PC-3 (cell line): ENCODE measurements at places on chromosomes 4 and X. TPM values are rescaled to one million over a fixed set of nuclear protein-coding genes. Genes with fewer than 3 reads are reported as not detected.

IL2 gene
- total RNA-seq = not detected in 2 replicates

TRPC3 gene
- not detected in 2 replicates for total RNA-seq

IRAK1 gene
- 366 and 427 TPM in 2 replicates for total RNA-seq

CPLX1 gene
- 0.87 and 2.6 TPM in 2 replicates for total RNA-seq

UGT2B15 gene
- not detected in 2 replicates for total RNA-seq

- no peak overlapping the region for H3K27ac ChIP-seq
- no peaks in the 10 kb centered on the region for H3K36me3 ChIP-seq
- no peaks in the 10 kb centered on the region for H3K4me1 ChIP-seq
- no peak overlapping the region for H3K4me3 ChIP-seq
- no peaks in the 10 kb centered on the region for H3K27me3 ChIP-seq
Observed at GRCh38 chr4:107736924-107737448, 17.0 kb upstream of the PAPSS1 start.

GRCh38 chr4:49063670-49064069, 77.6 kb downstream of the CWH43 start:
- H3K27me3 ChIP-seq = no peaks in the 10 kb centered on the region
- DNase-seq = no peak
- H3K27ac ChIP-seq = no peak overlapping the region
- H3K36me3 ChIP-seq = no peaks in the 10 kb centered on the region

DNA sequence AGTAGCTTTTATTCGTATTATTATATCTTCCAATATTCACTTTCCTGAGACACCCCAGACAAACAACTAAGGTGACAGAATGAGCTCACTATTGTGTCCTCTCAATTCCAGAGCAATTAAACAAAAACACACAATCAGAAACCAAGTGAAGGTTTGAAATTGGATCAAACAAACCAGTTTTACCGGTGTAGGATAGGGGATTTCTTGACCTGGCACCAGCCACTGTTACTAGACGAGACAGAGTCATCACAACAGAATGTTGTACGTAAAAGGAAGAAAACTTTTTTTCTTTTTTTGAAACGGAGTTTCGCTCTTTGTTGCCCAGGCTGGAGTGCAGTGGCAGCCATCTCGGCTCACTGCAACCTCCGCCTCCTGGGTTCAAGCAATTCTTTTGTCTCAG, 43.7 kb downstream of the LDOC1 start:
- H3K36me3 ChIP-seq = no peaks in the 10 kb centered on the region
- peaks cover 15% of the 10 kb centered on the region; the same call in 1 of the 2 replicates for H3K4me1 ChIP-seq
- DNase-seq = peak; percentile 87
- H3K27ac ChIP-seq = peak overlapping the region; percentile 87

GRCh38 chr4:112315446-112315845, 18.3 kb downstream of the ALPK1 start:
- no peaks in the 10 kb centered on the region for H3K4me1 ChIP-seq
- no peak for DNase-seq
- no peak overlapping the region for H3K27ac ChIP-seq
- no peak overlapping the region for H3K4me3 ChIP-seq
- no peaks in the 10 kb centered on the region for H3K36me3 ChIP-seq
- no peaks in the 10 kb centered on the region for H3K27me3 ChIP-seq

- no peaks in the 10 kb centered on the region for H3K36me3 ChIP-seq
- no peaks in the 10 kb centered on the region for H3K27me3 ChIP-seq
- no peak overlapping the region for H3K4me3 ChIP-seq
- no peak overlapping the region for H3K27ac ChIP-seq
- no peak for DNase-seq
- H3K4me1 ChIP-seq = no peaks in the 10 kb centered on the region
Observed at GRCh38 chr4:5471691-5472090, 236.7 kb downstream of the EVC2 start.

GRCh38 chr4:8558080-8558960, 21.9 kb upstream of the GPR78 start:
- DNase-seq = peak; percentile 68
- peaks cover 59% of the 10 kb centered on the region for H3K4me1 ChIP-seq
- H3K27me3 ChIP-seq = no peaks in the 10 kb centered on the region
- H3K27ac ChIP-seq = peak overlapping the region; percentile 92
